A172 (cell line): ENCODE measurements at places on chromosomes 11 and 22. TPM values are rescaled to one million over a fixed set of nuclear protein-coding genes. Genes with fewer than 3 reads are reported as not detected.

MACROD1 gene
- total RNA-seq = 2.9 and 6.3 TPM in 2 replicates

TEX12 gene
- not detected in 2 replicates for total RNA-seq

HPX gene
- total RNA-seq = 0.14 and 0.74 TPM in 2 replicates

OR6A2 gene
- not detected in 2 replicates for total RNA-seq
